Activated CD4-positive, alpha-beta T cell treated with anti-CD3 and anti-CD28 coated beads for 36 hours (primary cell): ENCODE measurements at places on chromosomes 12 and 14. TPM values are rescaled to one million over a fixed set of nuclear protein-coding genes. Genes with fewer than 3 reads are reported as not detected.

DNA sequence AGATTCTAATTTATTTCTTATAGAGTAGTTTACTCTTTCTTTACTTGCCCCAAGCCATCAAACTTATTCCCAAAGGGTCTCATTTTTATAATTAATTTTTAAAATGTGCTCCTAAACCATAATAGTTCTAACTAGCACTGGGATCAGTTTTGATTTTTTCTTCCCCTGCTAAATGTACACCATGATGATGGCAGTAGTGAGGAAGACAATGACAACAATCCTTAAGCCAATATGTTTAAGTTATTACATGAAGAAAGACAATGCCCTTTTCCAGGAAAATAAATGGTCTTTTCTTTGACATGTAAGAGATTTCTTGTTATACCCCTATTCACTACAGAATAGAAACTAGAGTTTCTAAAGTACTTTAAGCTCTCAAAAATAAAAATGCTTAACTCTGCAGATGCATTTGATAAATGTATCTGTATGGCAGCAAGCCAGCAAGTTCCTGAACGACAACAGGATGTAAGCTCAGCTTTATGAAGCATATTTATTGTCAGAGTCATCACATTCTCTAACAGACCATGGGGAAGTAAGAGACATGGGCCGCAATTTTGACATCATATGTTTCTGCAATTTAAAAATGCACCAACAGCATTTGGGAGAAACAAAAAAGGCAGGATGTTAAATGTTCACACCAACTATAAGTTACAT is 36.0 kb upstream of the SNX6 start:
- peak; percentile 16 for DNase-seq

DNA sequence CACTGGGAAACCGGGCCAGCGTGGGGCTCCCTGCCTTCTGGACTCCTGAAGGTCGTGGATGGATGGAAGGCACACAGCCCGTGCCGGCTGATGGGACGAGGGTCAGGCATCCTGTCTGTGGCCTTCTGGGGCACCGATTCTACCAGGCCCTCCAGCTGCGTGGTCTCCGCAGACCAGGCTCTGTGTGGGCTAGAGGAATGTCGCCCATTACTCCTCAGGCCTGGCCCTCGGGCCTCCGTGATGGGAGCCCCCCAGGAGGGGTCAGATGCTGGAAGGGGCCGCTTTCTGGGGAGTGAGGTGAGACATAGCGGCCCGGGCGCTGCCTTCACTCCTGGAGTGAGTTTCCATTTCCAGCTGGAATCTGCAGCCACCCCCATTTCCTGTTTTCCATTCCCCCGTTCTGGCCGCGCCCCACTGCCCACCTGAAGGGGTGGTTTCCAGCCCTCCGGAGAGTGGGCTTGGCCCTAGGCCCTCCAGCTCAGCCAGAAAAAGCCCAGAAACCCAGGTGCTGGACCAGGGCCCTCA is 26.9 kb downstream of the HIP1R start:
- DNase-seq = no peak

Gene PKP2
- total RNA-seq = 0.30 TPM

Gene RTL1
- total RNA-seq = not detected

Gene PARP11
- 23.0 TPM for total RNA-seq

DNA sequence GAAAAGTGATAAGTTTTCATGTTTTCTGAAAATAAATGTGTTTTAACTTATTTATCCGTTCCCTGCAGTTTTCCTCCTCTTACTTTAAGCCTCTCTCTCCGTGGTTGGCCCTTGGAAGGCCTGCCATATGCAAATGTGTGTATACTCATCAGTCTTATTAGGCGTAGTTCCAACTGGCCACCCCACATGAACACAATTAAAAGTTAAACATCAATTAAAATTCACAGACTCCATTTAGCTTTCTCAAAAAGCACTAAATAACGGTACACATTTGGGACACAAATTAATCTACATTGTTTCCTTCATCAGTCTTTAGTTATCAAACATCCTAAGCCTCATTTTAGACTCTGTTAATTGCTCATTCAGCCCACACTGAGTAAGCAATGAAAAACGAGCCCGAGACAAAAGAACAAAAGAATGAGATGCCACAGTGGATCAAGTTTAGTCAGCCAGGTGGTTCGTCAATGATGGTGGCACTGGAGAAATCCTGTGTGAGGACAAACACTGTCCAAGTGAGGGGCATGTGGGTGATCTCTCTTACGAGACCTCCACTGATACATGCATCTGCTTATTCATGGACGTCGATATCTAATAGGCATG is 76.0 kb upstream of the TMCC3 start:
- no peak for DNase-seq

DNA sequence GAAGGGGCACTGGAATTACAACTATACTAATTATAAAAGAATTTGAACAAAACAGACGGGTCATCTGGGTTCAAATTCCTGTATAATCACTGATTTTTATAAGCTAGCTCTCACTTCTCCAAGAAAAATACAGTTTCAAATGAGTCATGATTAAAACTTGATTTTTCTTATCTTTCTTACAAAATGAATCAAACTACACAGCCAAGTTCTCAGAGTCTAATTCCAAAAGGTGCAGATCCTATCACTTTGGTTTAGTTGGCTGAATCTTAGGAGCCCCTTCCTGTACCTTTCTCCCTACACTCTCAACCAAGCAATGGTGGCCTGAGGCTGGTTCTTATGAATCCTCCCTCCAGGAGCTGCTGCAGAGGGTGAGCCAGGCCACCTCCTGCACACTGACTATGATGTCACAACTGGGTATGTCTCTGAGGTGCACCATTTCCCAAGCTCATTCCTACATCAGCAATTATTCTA is 43.8 kb upstream of the BMP4 start:
- no peak for DNase-seq

- DNase-seq = no peak
Observed at GRCh38 chr12:32877601-32878459, 18.7 kb downstream of the PKP2 start.

DNA sequence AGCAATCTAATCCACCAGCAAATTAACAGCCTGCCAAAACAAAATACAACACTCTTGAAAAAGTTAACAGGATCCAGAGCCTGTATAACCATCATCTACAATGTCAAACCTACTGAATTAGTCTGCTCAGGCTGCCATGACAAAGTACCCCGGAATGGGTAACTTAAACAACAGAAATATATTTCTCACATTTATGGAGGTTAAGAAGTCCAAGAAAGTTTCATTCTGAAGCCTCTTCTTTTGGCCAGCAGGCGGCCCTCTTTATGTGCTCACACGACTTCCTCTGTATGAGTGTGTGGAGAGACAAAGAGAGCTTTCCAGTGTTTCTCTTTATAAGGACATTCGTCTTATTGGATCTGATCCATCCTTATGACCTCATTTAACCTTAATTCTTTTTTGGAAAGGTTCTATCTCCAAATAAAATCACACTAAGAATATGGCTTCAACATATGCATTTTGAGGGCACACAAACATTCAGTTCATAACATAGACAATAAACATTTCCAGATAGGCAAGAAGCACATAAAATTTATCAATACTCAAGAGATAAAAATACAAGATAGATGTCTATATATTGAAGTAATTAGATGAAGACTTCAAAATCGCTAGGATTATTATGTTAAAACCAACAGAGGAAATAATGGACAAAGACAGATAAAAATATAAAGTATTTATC is 5.9 kb upstream of the RERG start:
- peak; percentile 46 for DNase-seq

Gene CDH24
- 1.1 TPM for total RNA-seq

GRCh38 chr14:94045101-94045500 is 19.0 kb downstream of the OTUB2 start:
- no peak for DNase-seq

DNA sequence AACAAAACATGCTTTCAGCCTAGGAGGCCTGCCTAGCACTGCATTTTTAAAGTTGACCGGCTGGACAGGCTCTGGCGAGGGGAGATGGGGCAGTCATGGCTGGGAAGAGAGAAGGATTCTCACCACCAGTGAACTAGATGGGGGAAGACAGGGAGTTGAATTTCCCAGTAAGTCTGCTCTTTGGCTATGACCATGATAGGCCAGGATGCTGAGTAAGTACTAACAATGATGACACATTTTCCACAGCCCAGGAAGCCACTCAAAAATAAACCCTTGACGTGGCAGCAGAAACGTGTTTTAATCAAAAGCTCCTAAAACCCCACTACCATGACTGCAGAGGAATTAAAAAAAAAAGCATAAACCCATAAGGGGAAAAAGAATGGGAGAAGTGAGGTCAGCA is 19.0 kb downstream of the KCTD10 start:
- no peak for DNase-seq

Gene LRFN5
- not detected for total RNA-seq

Gene NOS1
- total RNA-seq = not detected

DNA sequence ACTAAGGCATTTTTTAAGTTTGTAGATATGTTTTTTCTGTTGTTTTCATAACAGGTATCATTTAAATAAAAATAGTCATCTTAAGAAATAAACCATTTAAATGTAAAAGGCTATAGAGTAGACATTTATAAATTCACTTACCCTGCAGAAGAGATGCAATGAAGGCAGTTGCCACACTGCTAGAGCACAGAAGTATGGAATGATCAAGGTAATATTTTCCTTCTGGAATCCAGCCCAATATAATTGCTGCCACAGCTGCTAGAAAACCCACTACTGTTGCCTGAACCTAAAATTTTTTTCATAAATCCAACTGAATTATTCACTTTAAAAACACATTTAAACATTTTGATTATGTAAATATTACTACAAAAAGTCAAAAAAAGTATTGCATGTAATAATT is 69.2 kb downstream of the SLC41A2 start:
- no peak for DNase-seq

GRCh38 chr14:94366146-94366915 is 22.1 kb downstream of the SERPINA1 start:
- no peak for DNase-seq

Gene IFNG-AS1
- not detected for total RNA-seq
